ENCODE measurements at places on chromosomes 3 and 15. TPM values are rescaled to one million over a fixed set of nuclear protein-coding genes. Genes with fewer than 3 reads are reported as not detected.

CCR4 gene
- total RNA-seq, result 80.1 TPM

DNA sequence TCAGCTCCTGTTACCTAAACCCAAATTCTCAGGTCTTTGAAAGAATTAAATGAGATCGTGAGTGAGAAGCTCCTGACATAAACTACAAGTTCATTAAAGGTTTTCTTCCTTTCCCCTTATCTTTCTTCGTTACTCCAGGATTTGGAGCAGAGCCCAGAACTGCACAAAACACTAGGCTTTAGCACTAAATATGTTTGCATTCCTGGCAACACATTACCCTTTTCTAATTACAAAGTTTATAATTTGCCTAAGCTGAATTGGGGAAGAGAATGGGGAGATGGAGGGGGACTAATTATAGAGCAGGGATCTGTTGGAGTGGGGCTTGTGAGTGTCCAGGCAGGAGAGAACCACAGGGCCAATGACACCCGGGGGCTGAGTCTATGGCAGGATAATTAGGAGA is 109.7 kb downstream of the SV2B start:
- H3K4me3 ChIP-seq, result no peak overlapping the region
- H3K36me3 ChIP-seq, result no peaks in the 10 kb centered on the region
- no peaks in the 10 kb centered on the region for H3K4me1 ChIP-seq
- H3K27ac ChIP-seq, result no peak overlapping the region

DNA sequence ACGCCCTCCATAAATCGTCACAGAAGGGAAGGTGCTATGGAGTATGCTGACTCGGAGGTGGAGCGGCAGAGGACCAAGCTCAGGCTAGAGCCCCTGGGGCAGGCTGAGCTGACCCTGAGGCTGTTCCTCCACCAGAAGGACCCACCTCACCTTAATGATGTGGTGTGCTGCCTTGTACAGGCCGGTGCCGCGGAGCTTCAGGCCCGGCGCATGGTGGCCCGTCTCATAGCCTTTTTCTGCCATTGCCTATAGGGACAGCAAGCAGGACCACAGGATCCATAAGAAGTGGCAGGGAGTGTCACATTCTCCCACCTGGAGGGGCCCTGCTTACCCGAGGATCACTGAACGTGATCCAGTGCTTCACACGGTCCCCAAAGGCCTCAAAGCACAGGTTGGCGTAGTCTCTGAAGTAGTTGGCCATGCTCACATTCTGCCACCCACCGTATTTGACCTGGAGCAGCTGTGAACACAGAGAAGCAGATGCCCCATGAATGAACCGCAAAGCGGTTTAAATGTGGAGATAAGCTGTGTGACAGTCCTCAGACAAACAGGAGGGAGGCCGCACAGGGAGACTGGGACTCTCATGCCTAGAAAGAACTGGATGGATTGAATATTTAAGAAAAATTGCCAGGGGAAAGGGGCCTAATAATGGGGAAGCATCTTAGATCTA is 4.8 kb downstream of the LCTL start:
- no peak for DNase-seq
- no peak overlapping the region for H3K27ac ChIP-seq
- no peaks in the 10 kb centered on the region for H3K27me3 ChIP-seq
- no peak overlapping the region for H3K4me3 ChIP-seq
- H3K4me1 ChIP-seq, result no peaks in the 10 kb centered on the region

- H3K27ac ChIP-seq, result no peak overlapping the region
- no peaks in the 10 kb centered on the region for H3K27me3 ChIP-seq
- DNase-seq, result no peak
- no peaks in the 10 kb centered on the region for H3K4me1 ChIP-seq
- H3K36me3 ChIP-seq, result no peaks in the 10 kb centered on the region
Measured at GRCh38 chr3:114623420-114624046, 329.7 kb downstream of the TIGIT start.

GRCh38 chr15:72203507-72203837 is 5.9 kb upstream of the GRAMD2A start:
- no peak overlapping the region for H3K4me3 ChIP-seq
- H3K27me3 ChIP-seq, result peaks cover 3% of the 10 kb centered on the region
- no peak overlapping the region for H3K27ac ChIP-seq
- peaks cover 4% of the 10 kb centered on the region for H3K4me1 ChIP-seq
- no peak for DNase-seq
- peaks cover 100% of the 10 kb centered on the region for H3K36me3 ChIP-seq
